ENCODE measurements at places on chromosomes 7 and 10.

DNA sequence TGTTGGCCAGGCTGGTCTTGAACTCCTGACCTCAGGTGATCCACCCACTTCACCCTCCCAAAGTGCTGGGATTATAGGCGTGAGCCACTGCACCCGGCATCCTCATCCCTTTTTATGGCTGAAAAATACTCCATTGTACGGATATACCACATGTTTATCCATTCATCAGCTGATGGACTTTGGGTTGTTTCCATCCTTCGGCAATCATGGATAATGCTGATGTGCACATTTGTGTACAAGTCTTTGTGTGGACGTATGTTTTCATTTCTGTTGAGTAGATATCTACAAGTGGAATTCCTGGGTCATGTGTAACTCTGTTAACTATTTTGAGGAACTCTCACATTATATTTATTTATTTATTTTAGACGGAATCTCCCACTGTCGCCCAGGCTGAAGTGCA lies 5.7 kb upstream of the UCMA start:
- no peak for DNase-seq

DNA sequence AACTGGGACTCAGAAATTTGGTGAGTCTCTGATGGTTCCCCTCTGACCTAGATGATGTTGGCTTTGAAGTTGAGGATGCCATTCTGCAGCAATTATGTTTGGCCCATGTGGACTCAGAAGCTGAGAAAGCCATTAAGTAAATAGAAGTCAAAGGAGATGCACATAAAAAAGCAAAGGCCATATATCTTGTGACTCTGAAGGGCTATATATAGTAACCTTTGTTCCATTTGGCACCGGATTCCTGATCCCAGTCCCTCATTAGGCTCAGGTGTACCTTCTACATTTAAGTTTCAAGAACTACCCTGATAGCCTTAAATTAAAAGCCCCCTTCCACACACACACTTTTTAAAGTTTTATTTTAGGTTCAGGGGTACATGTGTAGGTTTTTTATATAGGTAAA lies 50.0 kb upstream of the PDK4 start:
- DNase-seq, result no peak

- no peak for DNase-seq
Observed at GRCh38 chr7:151003572-151003971, 12.8 kb downstream of the NOS3 start.

- DNase-seq, result peak; percentile 82
Observed at GRCh38 chr10:111076191-111076681, 593 bp upstream of the ADRA2A start.

All from H54 (cell line).